Activated naive CD8-positive, alpha-beta T cell treated with anti-CD3 and anti-CD28 coated beads, Interleukin-2, amount 50 U/mL, for 16 hours (primary cell): ENCODE measurements at places on chromosomes 13 and 19.

GRCh38 chr19:16495982-16496612 is at the start of the genes C19orf44 and CALR3:
TSS of gene C19orf44 (plus strand) at chr19:16496394. CDS start at chr19:16500793, 4,399 bp downstream.
TSS of gene CALR3 (minus strand) at chr19:16496167. CDS start at chr19:16496129, 38 bp downstream.
- DNase-seq = peak; percentile 93

- no peak for DNase-seq
Measured at GRCh38 chr19:28349604-28350003, 863.3 kb downstream of the UQCRFS1 start.

DNA sequence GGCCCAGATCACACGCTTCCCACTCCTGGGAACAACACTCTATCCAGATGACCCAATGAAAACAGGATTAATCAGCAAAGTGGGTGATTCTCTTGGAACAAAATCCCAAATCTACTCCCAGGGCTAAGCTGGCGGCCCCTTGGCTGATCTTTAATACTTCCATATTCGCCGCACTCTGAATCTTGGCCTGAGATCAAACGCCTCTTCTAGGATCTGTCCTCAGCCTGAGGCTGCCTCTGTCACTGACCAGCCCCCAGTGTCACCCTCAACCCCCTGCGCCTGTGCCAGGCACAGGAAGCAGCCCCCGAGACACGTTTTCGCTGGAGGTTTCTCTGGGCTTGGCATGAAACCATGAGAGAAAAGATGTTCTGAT is 2.4 kb upstream of the CTXN1 start:
- DNase-seq = no peak

DNA sequence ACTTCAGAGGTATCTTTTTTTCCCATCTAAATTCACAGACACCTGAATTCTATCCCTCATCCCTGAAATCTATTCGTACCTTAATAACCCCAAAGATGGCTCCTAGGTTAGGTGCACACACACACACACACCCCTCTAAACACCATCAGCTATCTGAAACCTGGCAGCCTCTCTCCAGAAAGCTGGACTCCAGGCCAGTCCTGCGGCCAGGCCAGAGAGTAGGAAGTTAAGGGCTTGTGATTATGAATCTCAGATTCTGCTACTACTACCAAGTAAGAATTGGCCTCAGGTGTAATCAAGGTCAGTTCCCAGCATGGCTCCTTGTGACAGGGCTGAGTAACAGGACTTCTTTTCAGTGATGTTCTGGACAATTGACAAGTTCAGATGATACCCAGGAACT is 244.2 kb upstream of the SERP2 start:
- DNase-seq = no peak

DNA sequence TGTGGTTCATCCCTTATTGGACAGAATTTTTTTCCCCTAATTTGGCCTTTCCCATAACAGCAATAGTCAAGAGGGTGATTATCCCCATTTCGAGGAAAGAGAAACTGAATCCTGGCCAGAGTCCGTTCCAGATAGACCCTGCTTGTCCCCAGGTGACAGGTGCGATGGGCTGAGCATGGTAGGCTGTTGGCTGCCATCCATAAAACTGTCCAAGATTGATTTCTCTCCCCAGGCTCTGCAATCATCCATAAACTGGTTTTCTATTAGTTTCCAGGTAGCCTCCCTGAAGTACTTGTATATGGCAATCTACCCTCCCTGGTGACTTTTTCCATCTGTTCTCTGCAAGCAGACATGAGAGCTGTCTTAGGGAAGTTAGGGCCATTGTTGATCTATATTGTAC is 25.4 kb downstream of the SERP2 start:
- DNase-seq = no peak

- DNase-seq = no peak
Measured at GRCh38 chr13:96783511-96783910, 210.8 kb downstream of the OXGR1 start.

DNA sequence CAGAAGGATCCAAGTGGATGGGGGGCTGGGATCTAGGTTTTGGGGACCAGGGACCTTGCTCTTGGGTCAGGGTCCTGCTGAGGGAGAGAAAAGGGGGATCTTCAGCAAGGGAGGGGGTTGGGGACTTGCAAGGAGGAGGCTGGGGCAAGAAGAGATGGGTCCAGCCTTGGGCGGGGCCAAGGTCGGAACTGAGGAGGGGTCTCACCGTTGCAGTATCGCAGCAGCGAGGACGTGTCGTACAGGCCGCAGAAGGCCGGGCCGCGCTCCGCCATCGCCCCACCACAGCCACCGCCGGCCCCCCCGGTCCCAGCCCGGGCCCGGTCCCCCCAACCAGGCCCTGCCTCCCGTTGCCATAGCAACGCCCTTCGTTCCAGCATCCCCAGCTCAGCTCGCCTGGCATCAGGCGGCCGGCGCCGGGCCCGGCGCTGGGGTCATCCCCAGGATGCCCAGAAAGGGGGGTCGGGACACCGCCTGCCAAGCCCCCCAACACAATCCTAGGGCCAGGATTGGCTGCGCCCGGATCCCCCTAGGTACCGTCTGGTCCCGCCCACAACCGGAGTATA is 6.0 kb upstream of the EML2 start:
- no peak for DNase-seq

- no peak for DNase-seq
Measured at GRCh38 chr13:30504081-30504480, 38.3 kb upstream of the HMGB1 start.

- DNase-seq = no peak
Measured at GRCh38 chr13:53052675-53053074, 24.1 kb downstream of the OLFM4 start.

- no peak for DNase-seq
Measured at GRCh38 chr13:27079421-27079958, 92.1 kb downstream of the USP12 start.

- peak; percentile 11 for DNase-seq
Measured at GRCh38 chr13:112066624-112067004, 335 bp upstream of the SOX1 start.

GRCh38 chr13:24888291-24888931 is 124.4 kb downstream of the RNF17 start:
- no peak for DNase-seq

DNA sequence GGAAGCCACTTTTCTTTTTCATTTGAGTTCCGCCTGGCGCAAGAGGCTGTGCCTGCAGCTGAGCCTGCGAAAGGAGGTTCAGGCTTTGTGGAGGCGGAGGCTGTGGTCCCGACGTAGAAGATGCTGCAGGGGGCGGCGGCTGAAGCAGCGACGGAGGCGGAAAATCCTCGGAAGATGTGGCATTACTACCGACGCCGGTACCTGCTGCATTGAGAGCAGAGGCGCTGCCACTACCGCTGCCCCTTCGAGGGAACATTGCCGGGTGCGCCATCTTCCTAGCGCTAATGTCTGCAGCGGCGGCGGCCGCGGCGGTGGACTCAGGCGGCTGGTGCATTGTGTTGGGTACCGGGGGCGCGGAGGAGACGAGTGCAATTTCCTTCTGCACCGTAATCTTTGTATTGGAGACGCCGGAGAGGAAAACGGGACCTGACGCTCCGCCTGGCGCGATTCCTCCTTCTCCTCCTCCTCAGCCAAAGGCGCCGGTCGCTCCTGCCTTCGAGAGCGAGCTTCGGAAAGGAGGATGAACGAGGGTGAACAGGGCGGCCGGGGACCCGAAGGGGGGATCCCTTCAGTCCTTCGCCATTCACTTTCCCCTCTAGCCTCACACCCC is at the start of gene TSC22D1:
TSS of gene TSC22D1 (minus strand) at position 590 of the 610 bp plus-strand sequence. CDS start at position 334, 256 bp downstream.
- DNase-seq = peak; percentile 16
